ENCODE measurements at places on chromosomes 5 and 9. TPM values are rescaled to one million over a fixed set of nuclear protein-coding genes. Genes with fewer than 3 reads are reported as not detected.

IFNA21 gene
- total RNA-seq, result not detected

GM2A gene
- 12.0 TPM for total RNA-seq

CD180 gene
- not detected for total RNA-seq

ACOT12 gene
- total RNA-seq, result not detected

IFNB1 gene
- not detected for total RNA-seq

Measured in CD4-positive, CD25-positive, alpha-beta regulatory T cell (primary cell).